PC-3 (cell line): ENCODE measurements at places on chromosomes 13 and 19.

DNA sequence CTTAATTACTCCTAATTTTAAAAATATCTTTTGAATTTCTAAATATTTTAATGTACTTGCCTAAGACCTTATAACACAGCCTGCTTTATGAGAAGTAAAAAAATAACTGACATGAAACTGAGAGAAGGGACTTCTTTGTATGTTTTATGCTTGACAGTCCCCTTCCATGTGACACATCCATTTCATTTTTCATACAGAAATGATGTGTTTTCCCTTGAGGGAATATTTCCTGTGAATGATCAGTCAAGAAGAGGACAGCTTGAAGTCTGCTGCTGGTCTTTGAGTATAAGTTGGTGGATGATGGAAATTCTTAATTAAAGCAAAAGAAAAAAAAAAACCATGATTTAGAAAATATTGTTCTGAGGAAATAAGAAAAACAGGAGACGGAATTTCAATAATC, 230.4 kb upstream of the KLHL1 start:
- no peaks in the 10 kb centered on the region for H3K4me1 ChIP-seq
- no peak for DNase-seq
- H3K4me3 ChIP-seq = no peak overlapping the region
- H3K27me3 ChIP-seq = no peaks in the 10 kb centered on the region
- H3K36me3 ChIP-seq = no peaks in the 10 kb centered on the region

DNA sequence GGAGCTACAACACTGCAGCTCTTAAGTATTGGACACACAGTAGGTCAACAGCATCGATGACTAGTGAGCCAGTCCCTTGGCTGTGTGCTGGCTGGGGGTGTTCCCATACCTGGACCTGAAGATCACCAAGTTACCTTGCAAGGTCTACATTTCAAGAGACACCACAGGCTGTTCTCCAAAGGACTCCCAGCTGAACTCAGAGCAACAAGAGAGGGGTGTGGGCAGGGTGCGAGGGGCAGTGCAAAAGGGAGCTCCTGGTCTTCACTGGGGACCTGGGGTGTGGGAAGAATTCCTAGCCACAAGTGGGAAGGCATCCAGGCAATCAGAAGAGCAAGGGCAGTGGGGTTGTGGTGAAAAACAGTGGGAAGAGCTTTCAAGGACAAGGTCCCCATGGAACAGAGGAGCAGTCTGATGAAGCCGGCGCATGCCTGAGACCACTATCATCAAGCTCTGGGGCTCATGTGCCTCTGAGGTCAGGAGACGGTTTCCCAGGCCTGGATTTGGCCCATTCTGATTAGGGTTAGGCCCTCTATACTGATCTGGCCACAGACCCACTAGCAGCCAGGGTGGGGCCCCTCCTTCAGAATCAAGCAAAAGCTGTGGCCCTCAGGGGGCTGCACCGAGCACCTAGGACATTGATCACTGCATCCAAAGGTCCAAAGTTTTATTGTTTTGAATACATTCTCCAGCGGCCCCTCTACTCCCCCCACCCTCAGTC, 4.7 kb upstream of the GSK3A start:
- H3K27ac ChIP-seq = no peak overlapping the region
- H3K4me3 ChIP-seq = no peak overlapping the region
- H3K4me1 ChIP-seq = peaks cover 4% of the 10 kb centered on the region; the same call in 1 of the 2 replicates

DNA sequence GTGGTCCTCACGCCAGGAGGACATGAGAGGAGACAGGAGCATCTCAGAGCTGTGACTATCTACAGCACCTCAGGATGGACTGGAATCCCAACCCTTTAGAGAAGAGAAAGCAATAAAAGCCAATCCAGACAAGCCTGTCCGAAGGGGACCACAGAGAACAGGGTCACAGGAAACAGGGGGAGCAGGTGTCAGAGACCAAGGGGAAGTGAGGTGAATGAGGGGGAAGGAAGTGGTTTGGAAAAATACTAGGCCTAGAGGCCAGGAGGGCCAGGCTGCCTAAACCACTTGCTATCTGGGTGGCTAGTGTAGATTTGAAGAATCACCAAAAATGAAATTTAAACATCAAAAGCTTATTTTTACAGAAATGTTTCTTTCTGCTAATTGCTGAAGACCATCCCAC, 16.2 kb downstream of the TMTC4 start:
- no peak for DNase-seq
- no peak overlapping the region for H3K27ac ChIP-seq
- H3K4me1 ChIP-seq = no peaks in the 10 kb centered on the region
- no peaks in the 10 kb centered on the region for H3K36me3 ChIP-seq

- no peak for DNase-seq
- no peak overlapping the region for H3K27ac ChIP-seq
- H3K36me3 ChIP-seq = no peaks in the 10 kb centered on the region
- no peaks in the 10 kb centered on the region for H3K27me3 ChIP-seq
- H3K4me3 ChIP-seq = no peak overlapping the region
- no peaks in the 10 kb centered on the region for H3K4me1 ChIP-seq
Measured at GRCh38 chr19:33396701-33397535, 23.4 kb downstream of the CEBPG start.

GRCh38 chr19:32241306-32241705, 104.1 kb upstream of the ZNF507 start:
- H3K4me1 ChIP-seq = no peaks in the 10 kb centered on the region
- no peak for DNase-seq
- no peak overlapping the region for H3K27ac ChIP-seq
- 0 out of 2 replicates have a peak, but pooled peaks cover 6% of the 10 kb centered on the region for H3K27me3 ChIP-seq
- no peaks in the 10 kb centered on the region for H3K36me3 ChIP-seq
- no peak overlapping the region for H3K4me3 ChIP-seq

DNA sequence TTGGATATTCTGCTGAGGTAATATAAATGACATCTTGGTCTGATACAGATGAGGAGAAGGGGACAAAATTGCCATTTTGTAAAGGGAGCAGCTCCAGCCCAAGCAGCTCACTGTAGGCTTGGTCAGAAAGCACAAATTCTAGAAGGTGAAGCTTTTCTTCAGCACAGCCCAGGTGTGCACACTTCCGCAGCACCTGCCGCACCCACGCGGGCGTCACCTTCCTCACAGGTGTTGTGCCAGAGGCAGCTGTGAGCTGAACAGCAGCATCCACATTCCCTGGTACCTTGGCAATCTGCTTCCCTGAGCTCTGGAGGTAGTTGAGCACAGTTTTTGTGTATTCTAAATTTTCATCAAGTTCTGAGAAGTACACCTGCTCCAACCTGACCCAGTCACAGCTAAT, 79.0 kb downstream of the SACS start:
- no peaks in the 10 kb centered on the region for H3K4me1 ChIP-seq
- H3K4me3 ChIP-seq = no peak overlapping the region
- H3K36me3 ChIP-seq = peaks cover 39% of the 10 kb centered on the region; the same call in 1 of the 2 replicates
- H3K27me3 ChIP-seq = no peaks in the 10 kb centered on the region
- no peak overlapping the region for H3K27ac ChIP-seq
- no peak for DNase-seq

GRCh38 chr19:34577531-34578101, 96.1 kb downstream of the WTIP start:
- no peak overlapping the region for H3K27ac ChIP-seq
- H3K27me3 ChIP-seq = no peaks in the 10 kb centered on the region
- H3K4me3 ChIP-seq = no peak overlapping the region

DNA sequence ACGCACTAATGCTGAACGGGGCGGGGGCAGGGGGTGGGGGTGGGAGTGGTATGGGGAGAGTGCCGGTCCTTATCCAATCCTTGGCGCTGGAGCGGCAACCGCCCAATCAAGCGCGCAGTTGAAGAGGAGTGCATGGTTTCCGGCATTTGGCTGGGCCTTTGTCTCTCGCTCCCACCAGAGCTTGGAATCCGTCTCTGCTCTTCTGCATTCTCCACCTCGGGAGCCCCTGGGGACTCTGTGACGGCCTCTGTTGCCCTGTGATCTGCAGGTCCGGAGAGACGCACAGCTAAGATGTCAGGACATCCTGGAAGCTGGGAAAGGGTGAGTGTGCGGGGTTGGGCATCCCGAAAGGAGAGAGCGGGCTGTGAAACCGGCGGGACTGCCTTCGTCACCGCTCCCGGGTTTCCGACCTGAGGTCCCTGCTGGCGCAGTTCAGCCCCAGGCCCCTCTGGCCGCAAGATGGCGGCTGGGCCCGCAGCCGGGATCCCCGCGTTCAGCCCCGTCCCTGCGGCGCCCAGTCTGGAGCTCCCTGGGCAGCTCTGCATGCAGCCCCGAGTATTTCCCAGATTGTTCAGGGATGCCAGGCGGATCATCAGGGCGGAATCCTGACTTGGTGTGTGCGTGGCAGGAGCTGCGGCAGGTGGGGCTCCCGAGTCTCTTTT, 53.6 kb upstream of the ZNF254 start:
- H3K27me3 ChIP-seq = no peaks in the 10 kb centered on the region
- H3K36me3 ChIP-seq = peaks cover 19% of the 10 kb centered on the region
- DNase-seq = peak; percentile 91
- H3K27ac ChIP-seq = peak overlapping the region; percentile 90
- peak overlapping the region; percentile 88 for H3K4me3 ChIP-seq

- no peaks in the 10 kb centered on the region for H3K36me3 ChIP-seq
- H3K27me3 ChIP-seq = no peaks in the 10 kb centered on the region
- no peak overlapping the region for H3K27ac ChIP-seq
- no peak overlapping the region for H3K4me3 ChIP-seq
Measured at GRCh38 chr19:58058467-58058866, 615 bp upstream of the ZNF135 start.

- H3K27me3 ChIP-seq = no peaks in the 10 kb centered on the region
- H3K27ac ChIP-seq = no peak overlapping the region
- no peak for DNase-seq
- no peaks in the 10 kb centered on the region for H3K36me3 ChIP-seq
Measured at GRCh38 chr13:41650706-41651105, 193.4 kb downstream of the RGCC start.

- H3K4me3 ChIP-seq = no peak overlapping the region
- no peaks in the 10 kb centered on the region for H3K4me1 ChIP-seq
- no peak for DNase-seq
- no peak overlapping the region for H3K27ac ChIP-seq
- 0 out of 2 replicates have a peak, but pooled peaks cover 5% of the 10 kb centered on the region for H3K27me3 ChIP-seq
Measured at GRCh38 chr13:37811441-37811840, 58.1 kb downstream of the TRPC4 start.

GRCh38 chr19:28710278-28710677, 502.7 kb downstream of the UQCRFS1 start:
- H3K4me3 ChIP-seq = no peak overlapping the region
- no peaks in the 10 kb centered on the region for H3K27me3 ChIP-seq
- DNase-seq = peak; percentile 65
- no peaks in the 10 kb centered on the region for H3K4me1 ChIP-seq
- H3K36me3 ChIP-seq = no peaks in the 10 kb centered on the region
- no peak overlapping the region for H3K27ac ChIP-seq

DNA sequence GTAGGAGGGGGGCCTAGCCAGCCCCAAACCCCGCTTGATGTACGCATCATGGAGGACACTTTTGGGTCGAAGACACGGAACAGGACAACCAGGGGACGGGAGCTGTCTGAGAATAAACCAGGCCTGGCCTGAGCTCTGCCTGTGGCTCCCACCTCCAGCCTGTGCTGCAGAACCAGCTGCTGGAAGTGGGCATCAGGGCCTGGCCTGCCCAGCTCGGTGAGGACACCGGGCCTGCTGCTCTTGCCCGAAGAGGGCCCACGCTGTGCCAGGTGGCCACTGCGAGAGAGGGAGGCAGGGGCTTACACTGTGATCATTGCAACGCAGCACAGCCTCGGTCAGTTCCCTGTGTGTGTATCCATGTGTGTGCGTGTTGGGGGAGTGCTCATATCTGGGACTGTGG, 34.6 kb downstream of the CEBPG start:
- H3K27me3 ChIP-seq = no peaks in the 10 kb centered on the region
- no peaks in the 10 kb centered on the region for H3K36me3 ChIP-seq
- H3K27ac ChIP-seq = no peak overlapping the region
- DNase-seq = no peak
- no peak overlapping the region for H3K4me3 ChIP-seq

GRCh38 chr13:108093616-108094015, 121.7 kb downstream of the LIG4 start:
- peaks cover 11% of the 10 kb centered on the region for H3K4me1 ChIP-seq
- no peak overlapping the region for H3K4me3 ChIP-seq
- no peaks in the 10 kb centered on the region for H3K27me3 ChIP-seq

DNA sequence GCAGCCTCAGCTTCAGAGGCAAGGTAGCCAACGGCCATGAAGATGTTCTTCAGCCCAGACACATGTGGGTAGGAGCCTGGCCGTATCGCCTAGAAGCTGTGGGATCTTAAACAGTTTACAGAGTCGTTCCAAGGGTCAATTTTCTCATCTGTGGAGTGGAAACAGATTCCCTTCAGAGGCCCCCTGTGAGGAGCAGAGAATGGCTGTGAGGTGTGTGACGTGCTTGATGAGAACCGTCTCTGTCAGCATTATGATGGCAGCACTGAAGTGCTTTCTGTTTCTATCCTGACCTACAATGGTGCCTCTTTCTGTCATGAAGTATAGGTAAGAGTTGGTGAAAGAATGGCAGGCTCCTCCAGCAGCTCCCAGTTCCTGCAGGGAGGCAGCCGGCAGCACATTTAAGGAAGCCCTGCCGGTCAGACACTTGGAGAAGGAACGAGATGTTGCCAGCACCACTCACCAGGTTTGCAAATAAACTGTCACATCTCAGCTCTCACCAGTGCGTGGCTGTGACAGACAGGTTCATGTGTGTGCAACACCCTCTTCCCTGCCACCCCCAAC, 277.3 kb downstream of the FOXO1 start:
- H3K27ac ChIP-seq = 0 out of 2 replicates have a peak overlapping the region, but pooled peaks have one; percentile 10
- peaks cover 9% of the 10 kb centered on the region for H3K4me1 ChIP-seq
- no peaks in the 10 kb centered on the region for H3K36me3 ChIP-seq
- no peak overlapping the region for H3K4me3 ChIP-seq
- no peaks in the 10 kb centered on the region for H3K27me3 ChIP-seq

GRCh38 chr13:55245005-55245644, 1895.6 kb upstream of the PRR20A start:
- no peaks in the 10 kb centered on the region for H3K27me3 ChIP-seq
- DNase-seq = no peak
- H3K4me1 ChIP-seq = no peaks in the 10 kb centered on the region
- H3K4me3 ChIP-seq = no peak overlapping the region
- H3K27ac ChIP-seq = no peak overlapping the region
- H3K36me3 ChIP-seq = no peaks in the 10 kb centered on the region

DNA sequence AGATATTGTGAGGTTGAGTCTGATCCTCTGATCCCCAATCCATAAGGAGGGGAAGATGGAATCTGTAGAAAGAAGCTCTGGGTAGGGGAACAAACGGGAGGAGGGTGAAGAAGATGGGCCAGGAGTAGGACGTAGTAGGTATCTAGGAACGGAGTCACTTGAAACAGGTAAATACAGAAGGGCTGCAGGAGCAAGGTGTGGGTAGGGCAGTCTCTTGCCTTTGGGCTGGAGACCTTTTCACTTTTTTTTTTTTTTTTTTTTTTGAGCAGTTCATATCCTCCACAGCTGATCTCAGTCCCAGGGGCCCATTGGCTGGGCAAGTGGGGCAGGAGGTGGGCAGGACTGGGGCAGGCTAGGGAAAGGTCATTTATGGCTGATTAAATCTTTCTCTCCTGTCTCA, 1.5 kb downstream of the BCKDHA start:
- H3K4me3 ChIP-seq = peak overlapping the region; percentile 96; the same call in 1 of the 2 replicates
- H3K4me1 ChIP-seq = peaks cover 10% of the 10 kb centered on the region; the same call in 1 of the 2 replicates
- H3K27ac ChIP-seq = no peak overlapping the region

GRCh38 chr19:3683405-3684053, 16.7 kb downstream of the PIP5K1C start:
- H3K4me3 ChIP-seq = no peak overlapping the region
- H3K27ac ChIP-seq = no peak overlapping the region
- no peaks in the 10 kb centered on the region for H3K27me3 ChIP-seq

GRCh38 chr19:38370299-38370698, 4.1 kb upstream of the PSMD8 start:
- no peaks in the 10 kb centered on the region for H3K4me1 ChIP-seq
- no peak overlapping the region for H3K4me3 ChIP-seq
- no peak overlapping the region for H3K27ac ChIP-seq
- no peak for DNase-seq
- no peaks in the 10 kb centered on the region for H3K36me3 ChIP-seq

- no peaks in the 10 kb centered on the region for H3K27me3 ChIP-seq
- H3K36me3 ChIP-seq = peaks cover 70% of the 10 kb centered on the region
- no peak overlapping the region for H3K27ac ChIP-seq
- H3K4me3 ChIP-seq = no peak overlapping the region
- no peaks in the 10 kb centered on the region for H3K4me1 ChIP-seq
Measured at GRCh38 chr19:8484331-8484894, 18.0 kb downstream of the PRAM1 start.
